Adrenal gland (tissue), 19 donors: ENCODE measurements at places on chromosomes 5 and 9.

- H3K36me3 ChIP-seq: no peaks in the 10 kb centered on the region
- no peak overlapping the region for H3K27ac ChIP-seq
- H3K27me3 ChIP-seq: no peaks in the 10 kb centered on the region
- no peaks in the 10 kb centered on the region for H3K4me1 ChIP-seq
- H3K4me3 ChIP-seq: no peak overlapping the region
Measured at GRCh38 chr5:73999297-73999696, 373.3 kb downstream of the ARHGEF28 start.

DNA sequence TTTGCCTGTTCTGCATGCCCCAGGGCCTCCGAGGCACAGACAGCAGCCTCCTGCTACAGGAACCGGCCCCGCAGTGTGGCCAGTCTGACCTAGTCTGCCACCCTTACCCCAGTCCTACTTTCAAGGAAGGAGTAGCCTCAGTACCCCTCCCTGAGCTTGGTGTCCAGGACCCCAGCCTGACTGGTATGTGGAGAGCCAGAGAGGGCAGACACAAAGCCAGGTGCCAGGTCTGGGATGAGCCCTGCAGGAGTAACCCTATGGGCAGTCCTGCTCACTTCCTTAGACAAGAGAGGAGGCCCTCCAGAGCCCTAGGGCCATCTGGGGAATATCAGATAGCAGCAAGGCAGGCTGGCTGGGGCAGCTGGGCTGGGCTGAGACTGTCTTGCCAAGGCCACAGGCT, 67.8 kb downstream of the NRG2 start:
- H3K27me3 ChIP-seq: no peaks in the 10 kb centered on the region
- no peak overlapping the region for H3K4me3 ChIP-seq
- peaks cover 17% of the 10 kb centered on the region for H3K4me1 ChIP-seq
- H3K27ac ChIP-seq: no peak overlapping the region
- H3K36me3 ChIP-seq: no peaks in the 10 kb centered on the region

GRCh38 chr5:50958852-50959457, 292.5 kb downstream of the PARP8 start:
- no peak overlapping the region for H3K27ac ChIP-seq
- DNase-seq: peak; percentile 43
- H3K36me3 ChIP-seq: no peaks in the 10 kb centered on the region
- H3K4me1 ChIP-seq: peaks cover 10% of the 10 kb centered on the region
- peaks cover 24% of the 10 kb centered on the region for H3K27me3 ChIP-seq
- no peak overlapping the region for H3K4me3 ChIP-seq

DNA sequence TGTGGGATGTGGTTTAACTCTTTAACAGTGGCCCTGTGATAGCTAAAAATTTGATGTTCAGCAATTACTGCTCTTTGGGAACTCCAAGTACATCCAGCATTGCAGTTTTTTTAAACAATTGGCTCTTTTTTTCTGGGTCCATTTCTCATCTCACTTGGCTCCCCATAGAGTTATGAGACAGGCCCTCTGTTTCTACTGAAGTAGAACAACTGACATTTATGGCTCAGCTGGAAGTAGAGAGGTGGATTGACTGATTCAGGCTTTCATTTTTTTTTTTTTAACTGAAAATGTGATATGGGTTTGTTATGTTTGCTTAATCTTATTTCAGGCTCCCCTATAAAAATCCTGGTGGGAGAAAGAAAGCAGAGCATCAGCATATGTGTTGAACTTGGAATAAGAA, 96.6 kb upstream of the CD180 start:
- H3K36me3 ChIP-seq: no peaks in the 10 kb centered on the region
- DNase-seq: no peak
- H3K27me3 ChIP-seq: no peaks in the 10 kb centered on the region
- H3K27ac ChIP-seq: no peak overlapping the region
- H3K4me3 ChIP-seq: no peak overlapping the region

DNA sequence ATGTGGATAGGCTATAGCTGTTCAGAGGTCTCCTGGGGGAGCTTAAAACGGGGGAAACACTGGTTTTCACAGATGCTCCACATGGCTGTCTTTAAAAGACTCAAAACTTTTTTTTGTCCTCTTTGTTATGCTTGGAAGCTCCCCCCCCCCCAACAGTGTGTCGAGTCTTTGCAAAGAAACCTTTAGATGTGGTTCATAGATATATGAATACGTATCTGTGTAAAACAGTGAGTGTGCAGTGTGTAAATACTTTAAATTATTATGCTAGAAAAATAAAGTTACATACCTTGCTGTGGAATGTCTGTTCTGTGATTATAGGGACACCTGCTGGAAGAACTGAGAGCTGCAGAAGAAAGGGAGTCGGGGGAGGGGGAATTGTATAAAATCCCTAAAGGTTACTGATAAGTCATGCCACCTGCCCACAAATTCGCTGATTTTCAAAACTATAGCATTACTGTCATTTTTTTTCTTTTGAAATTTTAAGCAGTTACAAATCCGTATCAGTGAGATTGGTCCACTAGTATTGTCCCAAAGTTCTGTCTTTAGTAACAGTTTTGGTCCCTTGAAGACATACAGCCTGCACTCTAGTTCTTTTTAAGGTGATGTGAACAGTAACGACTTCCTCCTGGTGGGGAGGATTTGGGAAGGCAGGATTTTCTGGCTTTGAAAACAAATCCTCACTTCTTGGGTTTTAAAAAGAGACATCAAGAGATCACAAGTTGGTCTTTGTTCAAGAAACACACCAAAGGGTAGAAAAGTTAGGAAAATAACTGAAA, 22.9 kb downstream of the RGMB start:
- H3K36me3 ChIP-seq: peaks cover 7% of the 10 kb centered on the region
- no peaks in the 10 kb centered on the region for H3K4me1 ChIP-seq
- no peak overlapping the region for H3K4me3 ChIP-seq
- no peak for DNase-seq
- H3K27ac ChIP-seq: no peak overlapping the region

DNA sequence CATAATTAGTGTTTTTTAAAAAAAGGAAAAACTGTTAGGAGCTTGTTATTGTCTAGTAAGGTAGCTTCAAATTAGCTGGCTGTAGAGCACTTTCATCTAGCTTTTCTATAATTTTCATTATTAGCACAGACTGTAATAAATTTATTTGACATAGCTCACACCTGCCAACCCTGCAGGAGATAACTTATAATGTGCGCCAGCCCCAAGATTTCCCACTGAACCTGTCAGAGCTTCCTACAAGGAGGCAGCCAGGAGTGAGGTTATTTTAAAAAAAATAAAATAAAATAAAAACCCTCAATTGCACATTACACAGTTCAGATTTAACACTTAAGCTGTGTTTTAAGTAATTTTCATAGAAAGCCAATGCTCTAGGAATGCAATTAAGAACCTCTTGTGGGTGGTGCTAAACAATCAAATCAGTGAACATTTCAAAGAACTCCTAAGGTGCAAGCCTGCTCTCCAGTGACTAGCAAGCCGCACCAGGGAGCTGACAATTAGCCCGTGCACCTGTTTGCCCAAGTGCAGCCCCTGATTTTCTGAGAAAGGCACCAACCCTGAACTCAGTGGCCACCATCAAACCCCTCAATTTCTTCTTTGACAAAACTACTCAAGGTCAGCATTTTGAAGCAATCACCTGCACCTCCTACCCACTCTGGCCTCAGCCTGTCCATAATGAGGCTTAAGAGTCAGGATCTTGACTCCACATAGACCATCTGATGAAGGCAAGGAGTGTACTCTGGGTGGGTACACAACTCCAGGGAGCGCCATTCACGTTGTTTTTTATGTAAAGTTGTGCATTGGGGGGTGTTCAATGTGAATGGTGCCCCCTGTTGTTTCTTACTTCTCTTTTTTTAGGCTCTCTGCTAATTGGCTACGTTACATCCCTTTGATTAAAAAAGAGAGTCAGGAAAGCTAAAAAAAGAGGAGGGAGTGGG, 385.3 kb upstream of the WWC1 start:
- no peak overlapping the region for H3K4me3 ChIP-seq
- no peaks in the 10 kb centered on the region for H3K36me3 ChIP-seq
- no peaks in the 10 kb centered on the region for H3K4me1 ChIP-seq

DNA sequence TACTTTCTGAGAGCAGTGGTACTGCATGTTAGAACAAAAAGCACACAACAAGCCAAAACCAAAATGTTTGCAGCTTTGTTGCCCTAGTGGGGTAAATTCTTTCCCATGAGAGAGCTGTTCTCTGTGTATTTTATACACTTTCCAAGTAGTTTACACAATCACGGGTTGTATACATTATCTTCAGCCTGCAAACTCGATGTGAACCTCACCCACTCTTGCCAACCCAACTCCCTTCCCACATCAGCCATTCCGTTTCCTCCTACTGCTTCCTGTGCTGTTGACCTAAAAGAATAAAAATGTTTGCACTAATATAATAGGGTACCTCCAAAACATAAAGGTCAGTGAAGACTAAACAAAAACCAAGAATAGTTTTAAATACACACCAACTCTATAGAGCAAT, 47.0 kb downstream of the IQGAP2 start:
- no peaks in the 10 kb centered on the region for H3K36me3 ChIP-seq
- no peaks in the 10 kb centered on the region for H3K4me1 ChIP-seq
- H3K27me3 ChIP-seq: no peaks in the 10 kb centered on the region
- H3K4me3 ChIP-seq: no peak overlapping the region
- no peak for DNase-seq
- no peak overlapping the region for H3K27ac ChIP-seq

DNA sequence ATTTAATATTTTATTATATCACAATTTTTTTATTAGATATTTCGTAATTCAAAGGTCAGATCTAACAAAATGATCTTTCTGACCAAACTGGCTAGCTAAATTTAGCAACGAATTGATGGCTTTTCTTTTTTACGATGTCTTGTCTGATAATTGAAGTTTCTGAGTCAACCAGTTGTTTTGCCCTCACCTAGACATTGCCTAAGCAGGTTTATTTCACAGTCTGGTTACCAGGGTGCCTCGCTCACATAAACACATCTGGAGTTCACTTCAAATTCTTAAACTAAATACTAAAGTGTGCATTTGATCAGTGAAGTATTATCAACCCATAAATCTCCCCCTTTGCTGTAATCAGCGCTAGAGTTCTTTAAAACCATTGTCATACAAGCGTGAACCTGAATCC, 448.3 kb downstream of the TLE4 start:
- no peaks in the 10 kb centered on the region for H3K36me3 ChIP-seq
- H3K27ac ChIP-seq: no peak overlapping the region
- DNase-seq: no peak
- H3K4me3 ChIP-seq: no peak overlapping the region
- no peaks in the 10 kb centered on the region for H3K4me1 ChIP-seq

- H3K4me1 ChIP-seq: peaks cover 13% of the 10 kb centered on the region
- peak overlapping the region; percentile 57 for H3K27ac ChIP-seq
- H3K36me3 ChIP-seq: no peaks in the 10 kb centered on the region
- H3K27me3 ChIP-seq: no peaks in the 10 kb centered on the region
- no peak overlapping the region for H3K4me3 ChIP-seq
Measured at GRCh38 chr5:66617226-66617861, 21.2 kb downstream of the MAST4 start.

DNA sequence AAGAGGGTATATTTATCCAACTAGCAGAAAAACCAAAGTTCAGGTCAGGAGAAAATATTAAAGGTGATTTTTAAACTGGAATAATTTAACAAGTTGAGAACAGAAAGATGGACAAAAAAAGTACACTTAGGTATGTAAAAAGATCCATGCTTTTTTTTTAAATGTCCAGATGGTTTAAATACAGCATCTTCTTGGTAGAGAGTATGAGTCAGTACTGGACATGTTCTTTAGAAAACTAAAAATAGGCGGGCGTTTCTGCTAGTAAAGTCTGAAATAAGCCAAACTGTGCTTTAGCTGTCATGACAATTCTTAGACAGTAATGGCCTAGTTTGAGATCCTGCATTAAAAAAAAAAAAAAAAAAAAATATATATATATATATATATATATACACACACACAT, 255.9 kb upstream of the ST8SIA4 start:
- no peak overlapping the region for H3K27ac ChIP-seq
- H3K4me1 ChIP-seq: no peaks in the 10 kb centered on the region
- H3K4me3 ChIP-seq: no peak overlapping the region
- no peaks in the 10 kb centered on the region for H3K36me3 ChIP-seq
- DNase-seq: no peak
- no peaks in the 10 kb centered on the region for H3K27me3 ChIP-seq

DNA sequence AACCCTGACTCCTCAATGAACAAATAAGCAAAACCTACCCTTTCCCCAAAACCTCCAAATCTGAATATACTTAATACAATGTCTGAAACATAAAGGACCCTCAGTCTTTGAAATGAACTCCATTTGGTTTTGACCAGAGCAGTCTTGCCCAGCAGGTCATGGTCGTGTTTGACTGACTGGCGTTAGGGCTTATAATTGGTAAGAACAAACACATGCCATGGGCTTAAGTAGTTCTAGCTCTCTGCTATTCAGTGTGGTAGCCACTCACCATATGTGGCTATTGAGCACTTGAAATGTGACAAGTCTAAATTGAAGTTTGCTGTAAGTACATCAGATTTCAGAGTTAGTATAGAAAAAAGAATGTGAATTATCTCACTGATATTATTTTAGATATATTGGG, 42.1 kb downstream of the LRRTM2 start:
- peaks cover 6% of the 10 kb centered on the region for H3K4me1 ChIP-seq
- H3K4me3 ChIP-seq: no peak overlapping the region
- H3K27ac ChIP-seq: no peak overlapping the region
- H3K36me3 ChIP-seq: peaks cover 9% of the 10 kb centered on the region

DNA sequence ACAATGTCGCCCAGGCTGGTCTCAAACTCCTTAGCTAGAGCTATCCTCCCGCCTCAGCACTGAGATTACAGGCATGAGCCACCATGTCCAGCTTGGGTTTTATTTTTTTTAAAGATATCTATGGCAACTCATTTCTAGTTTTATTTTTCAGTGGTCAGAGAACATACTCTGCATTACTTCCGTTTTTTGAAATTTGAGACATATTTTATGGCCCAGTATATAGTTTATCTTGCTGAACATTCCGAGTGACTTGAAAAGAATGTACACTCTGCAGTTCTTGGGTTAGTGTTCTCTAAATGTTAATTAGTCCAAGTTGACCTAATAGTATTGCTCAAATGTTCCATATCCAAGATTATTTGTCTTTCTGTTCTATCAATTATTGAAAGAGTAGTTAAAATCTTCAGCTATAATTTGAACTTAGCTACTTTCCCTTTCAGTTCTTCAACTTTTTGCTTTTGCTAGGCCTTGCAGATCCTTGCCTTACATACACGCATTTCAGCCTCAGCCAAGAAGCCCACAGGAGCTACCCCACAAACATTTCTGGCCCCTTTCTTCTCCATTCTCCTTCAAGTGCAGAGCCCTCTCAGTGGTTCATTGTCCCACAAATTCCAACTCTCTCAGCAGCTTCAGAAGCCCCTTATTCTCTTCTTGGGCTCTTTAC, 22.3 kb upstream of the SNAPC3 start:
- H3K4me1 ChIP-seq: no peaks in the 10 kb centered on the region
- no peaks in the 10 kb centered on the region for H3K36me3 ChIP-seq
